HuH-7.5 (cell line): ENCODE measurements at places on chromosomes 11 and 22.

GRCh38 chr11:94536386-94536785, 7.3 kb upstream of the FUT4 start:
- DNase-seq, result no peak

GRCh38 chr11:117958949-117959348, 27.2 kb upstream of the IL10RA start:
- DNase-seq, result no peak

DNA sequence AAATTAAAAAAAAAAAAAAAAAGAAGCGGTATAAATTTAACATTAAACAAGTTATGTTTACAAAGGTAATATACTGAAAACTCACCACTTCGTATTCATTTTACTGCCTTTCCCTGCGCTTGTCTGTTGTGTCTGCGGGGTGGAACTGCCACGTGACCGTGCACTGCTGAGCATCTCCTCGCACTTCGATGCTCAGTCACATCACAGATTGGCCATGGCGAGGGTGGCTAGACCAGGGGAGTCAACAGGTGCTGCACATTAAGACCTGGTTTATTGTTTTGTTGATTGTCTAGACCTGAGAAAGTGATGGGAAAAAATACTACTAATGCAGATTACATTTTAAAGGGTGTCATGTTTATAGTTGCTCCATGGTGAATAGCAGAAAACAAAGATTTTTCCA, 22.8 kb upstream of the TUB start:
- DNase-seq, result no peak

DNA sequence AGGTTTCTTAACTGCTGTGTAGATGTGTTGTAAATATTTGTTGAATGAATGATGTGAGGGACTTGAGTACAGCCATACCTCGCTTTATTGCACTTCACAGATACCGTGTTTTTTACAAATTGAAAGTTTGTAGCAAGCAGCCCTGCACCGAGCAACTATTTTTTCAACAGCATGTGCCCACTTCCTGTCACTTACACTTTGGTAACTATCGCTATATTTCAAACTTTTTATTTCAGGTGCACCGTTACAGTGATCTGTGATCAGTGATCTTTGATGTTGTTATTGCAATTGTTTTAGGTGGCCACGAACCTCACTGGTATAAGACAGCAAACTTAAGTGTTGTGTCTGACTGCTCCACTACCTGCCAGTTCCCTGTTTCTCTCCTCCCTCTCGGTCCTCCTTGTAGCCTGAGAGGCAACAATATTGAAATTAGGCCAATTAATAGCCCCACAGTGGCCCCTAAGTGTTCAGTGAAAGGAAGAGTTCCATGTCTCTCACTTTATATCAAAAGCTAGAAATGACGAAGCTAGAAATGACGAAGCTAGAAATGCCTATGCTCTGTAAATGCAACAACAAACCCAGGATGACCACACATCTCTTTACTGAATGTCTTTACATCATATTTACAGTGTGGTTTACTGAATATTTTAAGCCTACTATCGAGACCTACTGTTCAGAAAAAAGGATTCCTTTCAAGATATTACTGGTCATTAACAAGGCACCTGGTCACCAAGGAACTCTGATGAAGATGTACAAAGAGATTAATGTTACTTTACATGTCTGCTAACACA, 1.0 kb downstream of the SFI1 start:
- no peak for DNase-seq

DNA sequence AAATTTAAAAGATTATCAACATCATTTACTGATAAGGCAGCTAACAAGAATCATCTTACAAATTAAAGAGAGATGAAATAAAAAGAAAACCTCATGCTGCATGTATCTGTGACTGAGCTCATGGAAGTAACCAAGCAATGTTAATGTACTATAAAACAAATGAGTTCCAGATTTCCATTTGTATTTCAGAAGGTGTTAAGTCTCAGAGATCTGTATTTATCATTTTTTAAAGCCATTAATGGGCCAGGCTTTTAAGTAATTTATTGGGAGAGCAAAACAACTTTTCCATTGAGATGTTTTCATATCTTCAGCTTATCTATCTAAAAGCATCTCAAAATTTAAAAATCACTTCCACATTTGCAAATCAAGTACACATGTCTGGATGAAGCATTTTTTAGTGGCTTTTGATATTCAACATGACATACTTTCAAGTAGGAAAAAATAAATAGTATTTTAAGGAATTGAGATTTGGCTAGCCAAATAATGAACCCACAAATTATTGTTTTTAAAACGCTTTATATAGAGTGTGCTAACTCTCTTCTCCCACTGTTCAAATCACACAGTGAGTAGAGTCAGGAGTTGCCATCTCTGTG, 17.9 kb upstream of the BBOX1 start:
- DNase-seq, result no peak

DNA sequence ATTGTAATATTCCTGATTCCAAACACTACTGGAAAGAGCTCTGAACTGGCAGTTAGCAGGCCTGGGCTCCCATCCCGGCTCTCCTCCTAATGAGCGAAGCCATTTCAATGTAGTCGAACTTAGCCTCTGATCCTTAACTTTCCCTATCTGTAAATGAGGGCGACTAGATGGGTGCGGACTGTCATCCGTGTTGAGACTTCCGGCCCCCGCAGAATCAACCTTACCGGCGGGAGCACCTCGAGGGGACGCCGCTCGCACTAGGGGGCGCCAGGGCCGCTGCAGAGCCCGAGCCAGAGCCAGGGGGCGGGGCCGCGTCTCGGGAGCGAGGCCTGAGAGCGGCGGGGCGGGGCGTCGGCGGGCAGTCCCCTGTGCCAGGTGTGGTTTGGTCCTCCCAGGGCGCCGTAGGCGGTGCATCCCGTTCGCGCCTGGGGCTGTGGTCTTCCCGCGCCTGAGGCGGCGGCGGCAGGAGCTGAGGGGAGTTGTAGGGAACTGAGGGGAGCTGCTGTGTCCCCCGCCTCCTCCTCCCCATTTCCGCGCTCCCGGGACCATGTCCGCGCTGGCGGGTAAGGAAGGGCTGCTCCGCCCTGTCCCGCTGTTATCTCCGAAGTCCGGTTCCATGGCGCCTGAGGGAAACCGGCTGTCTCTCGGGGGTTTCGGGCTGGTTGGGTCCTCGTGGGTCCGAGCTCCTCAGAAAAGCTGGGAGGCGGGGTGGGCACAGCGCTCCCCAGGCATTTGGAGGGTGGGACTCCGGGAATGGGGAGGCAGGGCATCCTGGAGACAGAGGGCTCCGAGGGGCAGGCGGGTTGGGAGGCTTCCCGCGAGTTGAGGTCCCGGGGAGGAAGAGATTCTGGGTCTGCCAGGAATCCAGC, at the start of gene LIMK2:
TSS of gene LIMK2 (plus strand) at position 437 of the 869 bp plus-strand sequence. CDS start at position 548, 111 bp downstream.
- peak; percentile 83 for DNase-seq

DNA sequence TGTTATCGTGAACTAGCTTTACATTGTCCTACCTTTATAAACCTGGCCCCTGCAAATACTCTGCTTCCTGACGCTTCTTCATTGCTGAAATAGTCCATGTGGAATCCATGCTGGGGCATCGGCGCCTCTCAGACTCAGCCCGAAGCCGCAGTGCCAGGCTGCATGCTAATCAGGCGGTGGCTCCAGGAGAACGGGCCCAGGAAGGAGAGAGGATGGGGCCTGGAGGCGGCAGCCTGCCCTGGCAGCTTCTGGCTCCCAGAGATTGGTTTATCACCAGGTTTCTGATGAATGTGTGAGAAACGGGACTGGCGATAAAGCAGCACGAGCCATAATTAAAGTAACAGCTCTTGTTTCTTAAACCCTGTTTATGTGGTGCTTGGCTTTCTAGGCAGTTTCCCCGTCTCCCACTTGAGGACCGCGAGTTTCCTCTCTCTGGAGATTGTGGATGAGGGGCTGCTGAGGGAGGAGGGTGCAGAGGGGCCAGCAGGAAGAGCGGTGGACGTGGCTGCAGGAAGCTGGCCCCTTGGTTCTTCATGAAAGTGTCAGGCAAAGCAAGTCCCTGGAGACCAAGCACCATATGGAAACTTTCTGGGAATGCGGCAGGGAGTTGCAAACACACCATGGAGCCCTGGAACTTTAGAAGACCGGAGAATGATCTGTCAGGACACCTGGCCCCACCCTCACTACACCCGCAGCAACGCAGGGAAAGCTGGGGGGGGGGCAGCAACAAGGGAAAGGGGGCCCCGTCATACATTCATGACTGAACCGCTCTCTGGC, 93.4 kb downstream of the NTM start:
- DNase-seq, result no peak
